Panc1 (cell line): ENCODE measurements at places on chromosomes 4 and X.

- DNase-seq: no peak
Measured at GRCh38 chr4:5660185-5660584, 48.2 kb downstream of the EVC2 start.

GRCh38 chr4:27921231-27921630, 1060.6 kb downstream of the STIM2 start:
- no peak for DNase-seq

DNA sequence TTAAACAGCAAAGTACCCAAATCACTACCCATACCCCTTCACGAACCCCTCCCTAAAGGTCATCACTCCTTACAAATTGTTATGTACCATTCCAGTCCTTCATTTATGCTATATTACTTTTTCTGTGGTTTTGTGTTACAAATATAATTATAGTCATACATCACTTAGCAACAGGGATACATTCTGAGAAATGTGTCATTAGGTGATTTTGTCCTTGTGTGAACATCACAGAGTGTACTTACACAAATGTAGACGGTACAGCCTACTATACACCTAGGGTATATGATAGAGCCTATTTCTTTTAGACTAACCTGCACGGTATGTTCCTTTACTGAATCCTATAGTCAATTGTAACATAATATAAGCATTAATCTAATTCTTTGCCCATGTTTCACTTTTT, 61.9 kb downstream of the ASB9 start:
- DNase-seq: no peak

- DNase-seq: no peak
Measured at GRCh38 chrX:42770566-42770965, 7.4 kb downstream of the PPP1R2C start.

DNA sequence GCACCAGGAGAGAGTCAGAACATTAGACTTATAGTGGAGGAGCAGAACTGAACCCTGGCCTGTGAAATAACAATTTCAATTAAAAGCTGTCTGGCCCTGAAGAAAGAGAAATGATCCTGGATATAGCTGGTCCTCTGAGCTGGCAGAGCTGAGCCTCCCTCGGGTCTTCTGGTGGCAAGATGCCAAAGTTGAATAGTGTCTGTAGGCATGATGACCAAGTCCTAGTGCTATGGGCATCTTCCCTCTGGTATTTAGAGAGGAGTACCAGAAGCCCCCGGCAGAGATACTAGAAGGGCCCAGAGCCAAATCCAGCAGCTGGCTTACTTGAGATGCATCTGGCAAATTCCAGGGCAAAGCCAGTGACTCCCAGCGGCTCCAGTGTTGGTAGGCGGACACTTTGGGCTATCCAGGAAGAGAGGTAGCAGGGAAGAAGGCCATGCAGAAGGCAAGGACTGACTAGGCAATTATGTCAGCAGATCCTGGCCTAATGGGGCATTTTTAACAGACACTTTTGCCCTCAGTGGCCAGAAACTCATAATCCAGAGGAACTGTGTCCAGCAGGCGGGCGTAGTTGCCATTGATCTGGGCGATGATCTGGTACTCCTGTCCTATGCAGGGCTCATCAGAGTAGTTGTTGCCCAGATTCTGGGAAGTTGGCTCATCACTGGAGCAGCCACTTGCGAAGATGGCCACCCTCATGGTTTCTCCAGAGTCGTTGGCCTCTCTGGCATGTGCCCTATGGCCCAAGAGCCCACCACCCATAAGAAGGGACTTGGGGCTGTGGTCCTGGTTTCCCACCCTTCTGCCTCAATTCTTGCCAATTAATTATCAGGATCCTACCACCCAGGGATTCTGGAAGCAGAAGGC, 17.9 kb downstream of the VSIG4 start:
- no peak for DNase-seq

GRCh38 chrX:119401569-119401968, 2.4 kb downstream of the SLC25A43 start:
- DNase-seq: no peak

GRCh38 chr4:151202851-151203455, 74.0 kb upstream of the PRSS48 start:
- DNase-seq: no peak

- no peak for DNase-seq
Measured at GRCh38 chrX:136291824-136292223, 8.9 kb upstream of the ADGRG4 start.

GRCh38 chr4:155954118-155954685, 536 bp upstream of the CTSO start:
- DNase-seq: no peak

- DNase-seq: no peak
Measured at GRCh38 chrX:37825215-37825842, 22.0 kb downstream of the DYNLT3 start.

DNA sequence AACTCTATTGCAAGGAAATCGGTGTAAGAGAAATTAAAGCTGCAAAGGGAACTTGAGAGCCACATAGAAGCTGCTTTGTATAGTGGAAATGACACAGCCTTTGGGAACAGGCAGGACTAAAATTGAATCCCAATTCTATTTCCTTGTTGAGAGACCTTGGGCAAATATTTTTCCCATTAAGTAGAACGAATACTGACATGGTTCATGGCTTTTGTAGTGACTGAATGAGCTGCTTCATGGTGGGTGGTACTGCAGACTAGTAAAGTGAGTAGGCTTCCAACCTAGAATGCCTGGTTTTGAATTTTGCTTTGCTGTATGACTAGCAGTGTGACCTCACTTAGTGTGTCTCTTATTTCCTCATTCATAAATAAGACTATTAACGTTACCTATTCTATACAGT, 182.2 kb upstream of the KCNIP4 start:
- DNase-seq: no peak

DNA sequence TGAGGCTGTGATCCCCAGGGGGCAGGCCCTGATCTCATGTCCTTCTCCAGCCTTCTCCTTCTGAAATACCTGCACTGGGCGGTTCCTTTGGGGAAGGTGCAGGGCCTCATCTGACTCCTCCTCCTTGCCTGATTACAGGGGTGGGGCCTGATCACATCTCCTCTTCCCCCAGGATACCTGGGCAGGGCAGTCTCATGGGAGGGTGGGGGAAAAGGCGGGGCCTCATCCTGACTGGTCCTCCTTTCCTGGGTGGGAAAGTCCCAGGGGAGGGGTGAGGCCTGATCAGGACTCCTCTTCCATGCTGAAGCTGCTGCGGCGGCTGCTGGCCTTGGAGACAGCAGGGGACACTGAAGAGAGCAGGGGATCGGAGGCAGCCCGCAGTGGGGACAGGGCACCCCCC, 13.3 kb downstream of the TFE3 start:
- DNase-seq: no peak
